Left ventricle myocardium superior (tissue), 1 donor: ENCODE measurements at places on chromosomes 1 and 21. TPM values are rescaled to one million over a fixed set of nuclear protein-coding genes. Genes with fewer than 3 reads are reported as not detected.

DNA sequence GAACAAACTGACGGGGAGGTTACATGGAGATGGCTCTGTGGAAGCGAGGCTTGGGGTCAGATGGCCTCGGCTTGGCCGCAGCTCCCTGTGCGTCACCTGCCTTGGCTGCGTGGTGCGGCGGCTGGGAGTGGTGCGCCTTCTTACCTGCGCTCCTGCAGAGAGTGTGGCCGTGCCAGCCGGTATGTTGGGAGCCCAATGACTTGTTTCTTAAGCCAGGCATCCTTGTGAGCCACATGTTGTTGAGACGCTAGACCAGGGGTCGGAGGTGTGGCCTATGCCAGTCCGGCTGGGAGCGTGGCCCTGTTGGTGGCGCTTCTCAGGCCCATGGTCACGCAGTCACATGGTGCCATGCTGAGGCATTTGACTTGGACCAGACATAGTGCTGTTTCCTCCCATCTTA is 10.5 kb downstream of the SLX9 start:
- DNase-seq, result peak; percentile 53

- no peak for DNase-seq
These were observed 18.9 kb downstream of the CLEC20A start for GRCh38 chr1:178477841-178478240.

DNA sequence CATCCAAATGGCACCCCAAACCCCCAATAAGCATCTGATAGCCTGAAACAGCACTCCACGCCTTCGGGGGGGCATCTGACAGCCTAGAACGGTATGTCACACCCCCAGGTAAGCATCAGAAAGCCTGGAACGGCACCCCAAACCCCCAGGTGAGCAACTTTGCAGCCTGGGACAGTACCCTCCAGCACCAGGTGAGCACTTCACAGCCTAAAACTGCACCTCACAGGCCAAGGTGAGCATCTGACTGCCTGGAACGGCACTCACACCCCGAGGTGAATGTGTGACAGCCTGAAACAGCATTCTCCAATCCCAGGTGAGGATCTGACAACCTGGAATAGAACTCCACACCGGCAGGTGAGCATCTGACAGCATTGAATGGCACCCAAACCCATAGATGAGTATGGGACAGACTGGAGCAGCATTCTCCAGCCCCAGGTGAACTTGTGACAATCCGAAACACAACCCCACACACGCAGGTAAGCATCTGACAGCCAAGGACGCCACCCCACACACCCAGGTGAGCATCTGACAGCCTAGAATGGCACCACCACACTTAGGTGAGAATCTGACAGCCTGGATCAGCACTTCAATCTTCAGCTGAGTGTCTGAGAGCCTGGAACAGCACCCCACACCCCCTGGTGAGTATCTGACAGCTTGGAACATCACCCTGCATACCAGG is 18.3 kb upstream of the MMEL1 start:
- no peak for DNase-seq

GRCh38 chr1:77958850-77959249 is 20.0 kb downstream of the FUBP1 start:
- DNase-seq, result no peak

DNA sequence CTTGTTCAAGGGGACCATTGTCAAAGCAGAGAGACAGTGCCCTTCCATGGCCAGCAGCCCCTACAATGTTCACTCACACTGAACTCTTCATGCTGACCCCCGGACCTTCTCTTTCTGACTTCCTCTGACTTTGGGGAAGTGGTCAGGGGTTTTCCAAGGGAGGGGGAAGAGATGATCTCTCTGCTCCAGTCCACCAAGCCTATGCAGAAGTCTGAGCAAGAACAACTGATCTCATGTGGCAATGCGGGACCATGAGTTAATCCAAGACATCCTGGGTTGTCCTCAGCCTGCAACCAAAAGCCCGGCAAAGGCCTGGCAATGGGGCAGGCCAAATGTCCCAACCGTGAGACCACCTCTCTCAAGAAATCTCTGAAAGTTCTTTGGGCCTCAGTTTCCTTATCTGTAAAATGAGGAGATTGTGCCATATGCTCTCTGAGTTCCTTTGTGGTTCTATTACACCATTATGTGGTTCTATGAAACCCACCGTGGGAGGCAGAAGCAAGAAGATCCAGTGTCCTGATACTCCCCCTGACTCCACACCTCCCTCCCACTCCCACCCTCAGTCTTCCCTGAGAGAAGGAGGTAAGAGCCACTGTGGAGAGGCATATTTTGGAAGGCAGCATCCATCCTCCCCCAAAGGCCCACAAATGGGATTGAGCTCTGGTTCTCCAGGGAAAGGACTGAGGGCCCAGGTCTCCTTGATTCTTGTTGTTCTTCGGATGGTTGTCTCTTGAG is 11.8 kb upstream of the ARHGEF2 start:
- no peak for DNase-seq

DNA sequence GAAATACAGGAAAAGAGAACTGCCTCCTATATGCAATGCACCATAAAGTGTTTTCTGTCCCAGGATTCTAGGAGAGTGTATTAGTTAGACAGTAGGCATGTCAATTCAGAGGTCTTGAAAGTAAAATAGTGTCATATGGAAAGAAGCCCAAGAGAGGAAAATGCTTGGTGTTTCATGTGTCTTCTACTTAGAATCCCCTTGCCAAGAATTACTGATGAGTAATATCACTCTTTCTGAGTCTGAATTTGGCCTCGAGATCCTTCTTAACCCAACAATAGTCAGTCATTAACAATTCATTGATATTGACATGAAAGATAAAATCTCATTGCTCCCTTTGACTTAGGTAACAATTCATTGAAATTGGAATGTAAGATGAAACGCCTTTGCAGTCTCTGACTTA is 972.2 kb downstream of the TTLL7 start:
- DNase-seq, result no peak

GRCh38 chr21:36347962-36348328 is 27.9 kb downstream of the MORC3 start:
- no peak for DNase-seq

DNA sequence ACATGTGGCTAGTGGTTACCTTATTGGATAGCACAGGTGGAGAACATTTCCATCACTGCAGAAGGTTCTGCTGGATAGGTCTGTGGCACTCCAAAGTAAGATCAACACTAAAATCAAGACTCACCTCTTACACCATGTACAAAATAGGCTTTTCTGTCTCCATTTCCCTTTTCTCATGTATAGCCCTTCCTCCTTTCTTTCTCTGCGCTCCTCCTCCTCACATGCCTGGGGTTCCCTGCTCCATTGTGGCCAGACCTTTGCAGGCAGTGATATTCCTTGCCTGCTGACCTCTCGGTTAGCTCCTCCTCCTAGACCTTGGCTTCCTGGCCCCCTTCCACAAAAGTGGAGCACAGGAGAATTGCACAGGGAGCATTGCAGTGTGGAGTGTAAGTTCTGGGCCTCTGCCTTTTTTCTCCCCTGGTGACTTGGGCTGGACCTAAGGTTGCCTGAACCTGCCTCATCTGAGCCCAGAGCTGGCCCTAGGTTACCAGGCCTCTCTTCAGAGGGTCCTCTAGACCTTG is 33.2 kb upstream of the RBM15 start:
- DNase-seq, result no peak

GRCh38 chr1:60895252-60895651 is 187.1 kb upstream of the NFIA start:
- no peak for DNase-seq

GRCh38 chr1:161195171-161195570 is 3.7 kb downstream of the ADAMTS4 start:
- DNase-seq, result no peak

- DNase-seq, result no peak
These were observed 39.6 kb upstream of the ARHGAP29 start for GRCh38 chr1:94276988-94277434.

DNA sequence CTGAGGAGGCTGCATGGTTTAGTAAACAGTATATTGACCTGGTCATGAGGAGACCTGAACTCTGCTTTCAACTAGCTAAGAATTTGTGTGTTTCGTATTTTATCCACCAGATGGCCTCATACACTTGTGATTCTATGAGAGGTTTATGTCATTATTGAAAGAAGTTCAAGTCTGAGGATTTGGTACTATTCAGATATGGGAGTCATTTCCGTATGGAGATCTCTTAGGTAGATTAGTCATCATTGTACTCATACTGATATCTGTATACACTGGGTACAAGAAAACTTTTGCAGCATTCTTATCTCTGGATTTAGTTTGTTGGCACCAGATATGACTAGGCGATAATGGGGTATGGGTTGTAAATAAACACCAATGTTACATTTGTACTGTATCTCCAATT is 26.6 kb downstream of the ATF6 start:
- DNase-seq, result no peak

DNA sequence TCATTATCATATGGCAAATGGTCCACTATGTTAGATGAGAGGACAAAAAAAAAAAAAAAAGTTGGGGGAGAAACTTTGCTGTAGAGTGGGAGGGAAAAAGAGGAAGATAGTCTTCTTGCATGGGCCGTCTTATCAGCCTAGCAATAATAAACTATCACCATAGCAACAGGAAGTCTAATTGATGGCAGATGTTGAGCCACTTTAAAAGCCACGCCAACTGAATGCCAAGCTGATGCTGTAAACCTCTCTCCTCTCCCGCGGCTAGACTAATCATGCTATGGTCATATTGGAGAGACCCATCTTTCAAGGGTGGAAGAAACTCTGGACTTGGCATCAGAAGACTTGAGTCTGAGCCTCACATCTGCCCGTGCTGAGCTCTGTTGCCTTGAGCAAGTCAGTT is 122.2 kb upstream of the HOOK1 start:
- no peak for DNase-seq

DNA sequence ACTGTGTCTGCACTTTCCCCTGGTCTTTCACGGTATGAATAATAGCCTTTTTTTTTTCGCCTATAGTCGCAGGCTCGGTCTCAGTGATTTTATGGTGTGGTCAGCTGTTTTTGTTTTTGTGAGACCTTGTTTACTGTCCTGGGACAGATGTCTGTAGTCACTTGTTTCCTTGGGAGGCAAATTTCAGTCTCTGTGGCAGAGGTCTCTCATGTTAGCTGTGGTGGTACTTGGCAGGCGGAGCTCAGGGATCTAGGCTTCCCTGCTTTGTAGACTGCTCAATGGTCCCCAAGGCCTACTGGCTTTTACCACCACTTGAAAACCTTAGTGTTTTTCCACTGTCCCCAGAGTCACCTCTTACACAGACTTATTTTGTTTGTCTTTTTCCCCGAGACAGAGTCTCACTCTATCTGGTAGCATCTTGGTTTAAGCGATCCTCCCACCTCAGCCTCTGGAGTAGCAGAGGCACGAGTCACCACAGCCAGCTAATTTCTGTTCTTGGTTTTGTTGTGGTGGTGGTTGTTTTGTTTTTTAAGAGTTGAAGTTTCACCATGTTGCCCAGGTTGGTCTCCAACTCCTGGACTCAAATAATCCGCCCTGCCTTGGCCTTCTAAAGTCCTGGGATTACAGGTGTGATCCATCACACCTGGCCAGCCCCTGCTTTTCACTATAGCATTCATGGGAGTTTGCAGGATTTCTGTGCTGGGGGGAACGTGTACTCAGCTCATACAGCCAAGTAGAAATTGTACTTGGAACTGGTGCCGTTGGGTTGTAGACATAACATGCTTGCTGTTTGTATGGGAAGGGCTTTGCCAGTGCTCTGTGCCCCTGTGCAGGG is 10.3 kb downstream of the RNU1-2 start:
- DNase-seq, result no peak

DNA sequence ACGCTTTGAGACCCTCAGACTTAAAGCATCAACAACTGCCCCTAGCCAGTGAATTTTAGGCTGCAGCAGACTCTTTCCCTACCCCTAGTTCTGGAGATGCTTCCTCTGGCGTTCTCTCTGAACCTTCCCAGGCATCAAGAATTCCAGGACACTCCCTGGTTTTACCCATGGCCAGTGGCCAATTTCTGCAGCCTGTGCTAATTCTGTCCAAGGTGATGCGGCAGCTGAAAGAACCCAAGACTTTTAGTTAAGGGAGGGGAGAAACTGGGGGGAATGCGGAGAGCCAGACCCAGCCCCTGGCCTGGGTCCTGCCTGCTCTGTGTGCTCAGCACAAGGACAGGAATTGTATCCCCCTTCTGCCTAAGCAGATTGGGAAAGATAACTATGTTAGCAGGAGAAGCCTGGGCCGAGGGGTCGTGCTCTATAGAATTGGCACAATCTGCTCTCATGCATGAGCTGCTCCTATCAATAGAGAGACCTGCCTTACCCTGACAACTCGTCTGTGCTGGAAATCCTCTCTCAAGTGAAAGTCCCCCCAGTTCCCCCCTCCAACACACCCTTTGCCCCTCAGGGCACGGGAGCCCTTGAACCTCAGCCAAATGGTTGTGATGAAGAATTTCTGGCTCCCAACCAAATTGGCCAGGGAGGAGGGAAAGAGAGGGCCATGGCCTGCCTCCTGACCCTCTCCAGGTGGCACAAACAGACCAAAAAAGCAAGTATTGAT is 5.4 kb upstream of the GJA8 start:
- DNase-seq, result peak; percentile 34

DNA sequence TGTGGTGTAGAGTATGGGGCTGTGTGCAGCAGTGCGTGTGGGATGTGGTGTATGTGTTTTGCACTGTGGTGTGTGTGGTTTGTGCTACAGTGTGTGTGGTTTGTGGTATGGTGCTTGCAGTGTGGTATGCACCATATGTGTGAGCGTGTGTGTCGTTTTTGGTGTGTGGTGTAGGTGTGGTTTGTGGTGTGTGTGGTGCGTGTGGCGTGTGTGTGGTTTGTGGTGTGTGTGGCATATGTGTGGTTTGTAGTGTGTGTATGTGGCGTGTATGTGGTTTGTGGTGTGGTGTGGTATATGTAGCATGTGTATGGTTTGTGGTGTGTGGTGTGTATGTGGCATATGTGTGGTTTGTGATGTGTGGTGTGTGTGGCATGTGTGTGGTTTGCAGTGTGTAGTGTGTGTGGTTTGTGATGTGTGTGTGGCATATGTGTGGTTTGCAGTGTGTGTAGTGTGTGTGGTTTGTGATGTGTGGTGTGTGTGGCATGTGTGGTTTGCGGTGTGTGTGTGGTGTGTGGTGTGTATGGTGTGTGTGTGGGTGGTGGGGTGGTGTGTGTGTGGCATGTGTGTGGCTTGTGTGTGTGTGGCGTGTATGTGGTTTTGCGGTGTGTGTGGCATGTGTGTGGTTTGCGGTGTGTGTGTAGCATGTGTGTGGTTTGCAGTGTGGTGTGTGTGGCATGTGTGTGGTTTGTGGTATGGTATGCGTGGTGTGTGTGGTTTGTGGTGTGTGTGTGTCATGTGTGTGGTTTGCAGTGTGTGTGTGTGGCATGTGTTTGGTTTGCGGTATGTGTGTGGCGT is 53.5 kb upstream of the TRAPPC10 start:
- DNase-seq, result no peak

OR2M3 gene
- not detected for total RNA-seq

TMPRSS2 gene
- total RNA-seq, result not detected

F13B gene
- total RNA-seq, result not detected

TSTD1 gene
- total RNA-seq, result 15.4 TPM

TMEM51 gene
- 4.9 TPM for total RNA-seq

INSRR gene
- total RNA-seq, result 0.72 TPM

TMEM52 gene
- 1.7 TPM for total RNA-seq

S100A6 gene
- total RNA-seq, result 201 TPM

AMPD1 gene
- 0.10 TPM for total RNA-seq
